ENCODE measurements at places on chromosomes 4 and X.
A peak's percentile ranks its signal among the peaks of the same experiment; 100 is the strongest.

DNA sequence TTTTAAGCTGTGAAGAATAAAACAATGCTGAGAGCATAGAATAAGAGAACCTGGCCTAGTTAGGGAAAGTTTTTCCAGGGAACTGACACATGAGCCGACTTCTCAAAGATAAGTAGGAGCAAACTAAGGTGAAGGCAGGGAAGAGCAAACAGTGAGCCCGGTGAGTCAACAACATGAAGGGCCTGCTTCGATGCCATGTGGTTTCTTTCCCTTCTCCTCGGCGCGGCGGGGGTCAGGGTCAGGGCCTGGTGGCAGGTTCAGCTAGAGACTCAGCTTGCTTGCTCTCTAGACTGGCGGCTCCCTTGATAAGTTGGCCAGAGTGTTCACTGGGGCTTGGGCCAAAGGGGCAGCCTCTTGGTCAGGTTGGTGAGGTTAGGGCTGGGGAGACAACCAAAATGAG lies 81.1 kb downstream of the DLG3 start:
- no peak for DNase-seq

DNA sequence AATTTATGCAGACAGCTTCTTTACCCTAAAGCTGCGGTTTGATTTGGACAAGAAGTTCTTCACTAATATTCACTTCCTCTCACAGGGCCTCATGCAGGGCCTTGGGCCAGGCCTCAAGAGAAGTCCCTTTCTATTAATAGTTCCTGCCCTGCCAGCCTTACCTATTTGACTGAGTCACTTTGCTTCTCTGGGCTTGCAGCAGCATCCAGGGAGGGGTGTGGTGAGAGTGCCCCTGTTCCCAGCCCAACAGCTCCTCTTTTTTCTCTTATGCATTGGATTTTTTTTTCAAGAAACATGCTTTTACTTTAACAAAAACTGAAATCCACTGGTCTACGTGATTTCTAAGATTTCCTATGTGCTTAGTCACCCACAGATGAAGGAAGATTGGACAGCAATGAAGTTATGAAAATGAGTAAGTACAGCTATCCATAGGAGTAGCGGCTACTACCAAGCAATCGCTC lies 26.7 kb downstream of the FAM156B start:
- DNase-seq: no peak

- DNase-seq: peak; percentile 60
Measured at GRCh38 chrX:56783450-56783831, 54.4 kb downstream of the NBDY start.

DNA sequence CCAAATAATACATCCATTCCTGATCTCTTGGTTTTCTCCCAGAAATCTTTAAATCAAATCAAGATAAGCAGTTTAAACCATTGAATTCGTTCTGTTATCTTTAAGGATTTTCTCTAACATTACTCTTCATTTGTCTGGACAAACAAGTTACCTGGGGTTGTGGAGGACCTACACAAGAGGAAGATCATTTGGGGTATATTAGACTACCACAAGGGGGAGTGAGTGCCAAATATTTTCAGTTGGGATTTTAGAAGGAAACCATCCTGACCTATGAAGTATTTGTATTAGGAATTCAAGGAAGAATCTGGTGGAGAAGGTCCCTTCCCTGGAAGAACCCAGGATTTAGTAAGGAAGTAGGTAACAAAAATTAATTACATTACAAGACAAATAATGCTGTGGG lies 12.0 kb upstream of the DCHS2 start:
- DNase-seq: no peak

GRCh38 chr4:16672421-16672820 lies 226.0 kb downstream of the LDB2 start:
- DNase-seq: no peak

All from AG09319 (cell line).